ENCODE measurements at places on chromosomes 5 and 9.

- no peak for DNase-seq
These were observed 17.2 kb upstream of the RGS3 start for GRCh38 chr9:113446323-113446740.

DNA sequence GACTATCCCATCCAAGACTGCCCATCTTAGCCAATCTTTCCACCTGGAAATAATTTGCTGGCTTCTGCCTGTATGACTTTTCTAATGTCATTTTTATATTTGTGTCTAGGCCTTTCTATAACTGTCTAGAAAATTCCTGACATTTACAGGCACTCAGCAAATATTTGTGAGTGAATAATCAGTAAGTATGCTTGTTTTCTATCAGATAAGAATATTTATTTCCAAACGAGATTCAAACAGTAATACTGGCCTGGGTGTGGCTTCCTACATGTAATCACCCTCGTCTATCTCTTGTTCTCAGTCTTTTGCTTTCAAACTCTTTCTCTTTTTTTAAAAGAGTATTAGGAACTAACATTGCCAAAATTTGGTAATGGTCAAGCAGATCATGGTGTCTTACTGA, 466.2 kb downstream of the RAB3C start:
- DNase-seq, result no peak

DNA sequence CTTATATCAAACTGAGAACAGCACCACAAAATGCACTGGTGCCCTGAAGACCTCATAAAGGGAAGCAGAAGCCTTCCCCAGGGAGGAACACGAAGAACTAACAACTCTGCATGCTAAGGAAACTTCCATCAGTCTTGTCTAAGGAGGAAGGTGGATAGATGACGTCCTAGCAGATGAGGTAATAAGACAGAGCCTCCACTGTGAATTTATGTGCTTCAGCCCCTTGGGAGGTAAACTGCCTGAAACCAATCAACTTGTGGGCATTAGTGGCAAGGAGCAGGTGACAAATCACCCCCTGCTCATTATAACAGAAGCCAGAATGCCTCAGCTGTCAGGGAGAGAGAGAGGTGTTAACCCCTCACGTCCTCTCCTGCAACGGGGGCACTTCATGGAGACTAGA, 48.9 kb upstream of the SPIN1 start:
- DNase-seq, result no peak

DNA sequence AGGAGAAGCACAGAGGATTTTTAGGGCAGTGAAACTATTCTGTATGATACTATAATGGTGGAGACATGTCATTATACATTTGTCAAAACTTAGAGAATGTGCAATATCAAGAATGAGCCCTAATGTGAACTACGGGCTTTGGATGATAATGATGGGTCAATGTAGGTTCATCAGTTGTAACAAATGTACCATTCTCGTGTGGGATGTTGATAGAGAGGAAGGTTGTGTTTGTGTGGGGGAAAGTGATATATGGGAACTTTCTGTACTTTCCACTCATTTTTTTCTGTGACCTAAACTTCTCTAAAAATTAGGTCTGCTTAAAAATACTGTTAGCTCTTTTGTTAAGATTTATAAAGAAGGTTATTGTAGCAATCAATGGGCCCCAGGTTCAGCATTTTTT, 138.9 kb downstream of the SPATA31D1 start:
- DNase-seq, result no peak

All from Caco-2 (cell line).